Central memory CD4-positive, alpha-beta T cell (primary cell): ENCODE measurements at places on chromosomes 6 and 20.
A peak's percentile ranks its signal among the peaks of the same experiment; 100 is the strongest.

DNA sequence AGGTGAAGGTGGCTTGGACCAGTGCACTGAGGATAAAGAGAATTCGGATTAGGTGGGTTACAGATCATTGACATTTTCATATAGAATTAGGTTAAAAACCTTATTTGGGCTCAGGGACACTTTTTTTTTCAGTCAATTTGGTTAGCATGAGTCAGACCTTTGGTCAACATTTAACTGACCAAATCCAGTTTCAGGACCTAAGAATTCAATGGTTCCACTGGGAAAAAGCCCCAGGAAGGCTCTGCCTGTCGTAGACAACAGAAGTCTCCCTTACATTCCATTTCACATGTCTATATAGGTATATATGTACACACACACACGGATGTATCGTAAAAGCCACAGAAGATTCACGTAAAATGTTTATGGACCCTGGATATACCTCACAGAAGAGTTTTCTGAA, 184.2 kb upstream of the RREB1 start:
- DNase-seq = no peak

GRCh38 chr6:10465629-10466499, 51.0 kb upstream of the TFAP2A start:
- no peak for DNase-seq

DNA sequence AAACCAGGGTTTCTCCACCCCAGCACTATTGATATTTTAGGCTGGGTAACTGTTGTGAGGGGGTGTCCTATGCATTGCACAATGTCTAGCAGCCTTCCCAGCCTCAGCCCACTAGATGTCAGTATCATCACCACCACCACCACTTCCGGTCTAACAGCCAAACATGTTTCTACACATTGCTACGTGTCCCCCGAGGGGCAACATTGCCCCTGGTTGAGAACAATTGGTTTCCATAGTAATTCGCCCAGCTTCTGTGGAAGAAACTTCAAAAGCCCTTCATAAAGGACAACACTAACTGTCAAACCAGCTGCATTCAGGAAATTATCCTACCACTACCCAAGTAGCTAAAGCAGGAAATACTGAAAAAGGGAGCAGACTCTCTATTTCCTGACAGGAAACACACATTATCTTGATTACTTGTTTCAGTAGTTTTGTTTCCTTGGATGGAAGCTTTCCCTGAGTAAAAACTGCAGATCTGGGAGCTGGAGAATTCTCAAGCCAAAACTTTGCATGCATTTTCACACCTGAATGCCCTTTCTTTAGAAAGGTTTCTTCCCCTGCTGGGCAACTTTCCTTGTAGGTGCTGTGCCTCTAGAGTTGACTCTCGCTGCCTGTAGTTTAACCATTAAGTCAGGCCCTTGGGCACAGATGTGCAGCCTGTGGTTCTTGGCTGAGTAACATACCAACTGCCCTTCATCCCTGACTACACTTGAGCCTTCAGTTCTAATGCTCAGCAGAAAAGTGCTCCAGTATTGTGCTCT, 23.6 kb downstream of the PKHD1 start:
- peak; percentile 50 for DNase-seq

DNA sequence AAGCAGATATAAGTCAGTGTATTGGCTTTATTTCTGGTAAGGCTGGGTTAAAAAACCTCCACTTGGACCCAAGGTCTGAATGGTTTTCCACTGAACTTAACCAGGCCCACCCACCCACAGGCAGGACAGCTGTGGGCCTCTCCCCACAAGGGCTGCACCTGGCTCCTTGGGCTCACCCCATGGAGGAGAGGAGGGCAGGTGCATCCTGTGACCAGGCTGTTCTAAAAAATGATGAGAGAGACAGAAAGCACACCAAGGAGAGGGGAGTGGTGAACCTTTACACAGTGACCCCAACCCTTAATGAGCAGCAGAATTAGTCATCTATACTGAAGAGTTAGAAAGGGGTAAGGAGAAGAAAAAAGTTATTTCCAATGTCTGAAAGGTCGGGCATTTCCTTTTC, 34.5 kb upstream of the DUSP22 start:
- DNase-seq = no peak

GRCh38 chr6:113876695-113877094, 19.6 kb downstream of the MARCKS start:
- DNase-seq = no peak

DNA sequence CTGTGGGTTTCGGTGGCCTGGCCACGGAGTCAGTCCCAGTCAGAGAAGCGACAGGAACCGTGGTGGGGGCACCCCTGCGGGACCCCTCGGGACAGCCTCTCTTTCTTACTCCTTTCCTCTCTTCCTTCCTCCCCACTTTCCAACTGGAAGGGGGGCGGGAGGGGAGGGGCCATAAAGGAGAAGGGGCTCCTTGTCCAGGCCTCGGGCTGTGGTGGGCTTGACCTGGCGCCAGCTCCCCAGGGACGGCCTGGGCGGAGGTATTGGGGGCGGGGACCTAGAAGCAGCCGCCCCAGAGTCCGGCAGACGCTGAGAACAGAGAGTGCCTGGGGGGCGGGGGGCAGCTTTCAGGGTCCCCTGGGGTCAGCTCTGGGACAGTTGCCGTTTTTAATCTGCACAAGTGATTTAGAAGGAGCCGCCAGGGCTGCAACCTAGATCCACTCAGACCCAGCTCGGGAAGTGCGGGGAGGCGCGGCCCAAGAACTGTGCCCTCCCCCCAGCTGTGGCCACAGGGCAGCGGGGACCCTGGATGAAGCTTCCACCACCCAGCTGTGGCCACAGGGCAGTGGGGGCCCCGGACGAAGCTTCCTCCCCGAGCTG, 6.4 kb upstream of the ABHD16B start:
- DNase-seq = no peak

DNA sequence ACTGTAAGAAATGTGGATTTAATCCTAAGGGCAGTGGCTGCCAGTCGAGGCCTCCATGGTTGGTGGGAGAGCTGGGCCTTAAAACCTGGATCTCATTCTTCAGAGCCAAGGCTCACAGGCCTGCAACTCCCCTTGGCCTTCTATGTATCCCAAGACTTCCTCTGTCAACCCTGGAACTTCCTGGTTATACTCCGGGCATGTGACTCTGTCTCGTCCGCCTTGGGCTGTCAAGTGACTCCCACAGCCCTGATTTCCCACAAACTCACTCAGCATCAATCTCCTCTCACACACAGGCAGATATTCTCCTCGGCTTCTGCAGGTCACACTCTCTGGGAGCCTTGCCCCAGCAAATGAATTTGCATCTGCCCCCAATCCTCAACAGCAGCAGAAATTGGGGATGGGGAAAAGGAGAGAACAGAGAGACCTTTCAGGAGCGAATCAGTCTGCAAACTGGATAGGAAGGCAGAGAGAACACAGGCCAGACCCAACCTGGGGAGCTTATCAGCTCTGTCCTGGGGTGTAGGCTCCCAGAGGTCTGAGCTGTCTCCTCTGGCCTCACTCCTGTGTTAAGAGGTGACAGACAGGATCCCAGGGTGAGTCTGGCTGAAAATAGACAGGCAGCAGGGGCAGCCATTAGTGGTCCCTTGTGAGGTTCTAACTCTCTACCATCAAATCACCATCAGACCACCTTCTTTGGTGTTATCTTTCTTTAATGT, 30.4 kb upstream of the PREX1 start:
- DNase-seq = no peak

- DNase-seq = no peak
Observed at GRCh38 chr20:1310506-1311190, 18.3 kb downstream of the SDCBP2 start.

DNA sequence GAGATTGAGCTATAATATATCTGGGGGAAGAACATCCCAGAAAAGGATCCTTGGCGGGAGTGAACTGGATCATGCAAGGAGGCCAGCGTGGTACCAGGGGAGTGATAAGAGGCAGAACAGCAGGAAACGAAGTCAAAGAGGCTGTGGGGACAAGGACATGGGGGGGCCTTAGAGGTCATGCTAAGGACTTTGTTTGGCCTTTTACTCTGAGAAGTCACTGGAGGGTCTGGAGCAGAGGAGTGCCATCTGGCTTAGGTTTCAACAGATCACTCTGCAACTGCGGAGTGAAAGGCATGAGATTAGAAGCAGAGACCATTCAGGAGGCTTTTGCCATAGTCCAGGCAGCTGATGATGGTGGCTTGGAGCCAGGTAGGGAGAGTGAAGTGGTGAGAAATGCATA, 24.3 kb downstream of the MRAP2 start:
- DNase-seq = no peak
